ENCODE measurements at places on chromosomes 1 and 21. TPM values are rescaled to one million over a fixed set of nuclear protein-coding genes. Genes with fewer than 3 reads are reported as not detected.

Gene EXO5
- 10.9 TPM for total RNA-seq

DNA sequence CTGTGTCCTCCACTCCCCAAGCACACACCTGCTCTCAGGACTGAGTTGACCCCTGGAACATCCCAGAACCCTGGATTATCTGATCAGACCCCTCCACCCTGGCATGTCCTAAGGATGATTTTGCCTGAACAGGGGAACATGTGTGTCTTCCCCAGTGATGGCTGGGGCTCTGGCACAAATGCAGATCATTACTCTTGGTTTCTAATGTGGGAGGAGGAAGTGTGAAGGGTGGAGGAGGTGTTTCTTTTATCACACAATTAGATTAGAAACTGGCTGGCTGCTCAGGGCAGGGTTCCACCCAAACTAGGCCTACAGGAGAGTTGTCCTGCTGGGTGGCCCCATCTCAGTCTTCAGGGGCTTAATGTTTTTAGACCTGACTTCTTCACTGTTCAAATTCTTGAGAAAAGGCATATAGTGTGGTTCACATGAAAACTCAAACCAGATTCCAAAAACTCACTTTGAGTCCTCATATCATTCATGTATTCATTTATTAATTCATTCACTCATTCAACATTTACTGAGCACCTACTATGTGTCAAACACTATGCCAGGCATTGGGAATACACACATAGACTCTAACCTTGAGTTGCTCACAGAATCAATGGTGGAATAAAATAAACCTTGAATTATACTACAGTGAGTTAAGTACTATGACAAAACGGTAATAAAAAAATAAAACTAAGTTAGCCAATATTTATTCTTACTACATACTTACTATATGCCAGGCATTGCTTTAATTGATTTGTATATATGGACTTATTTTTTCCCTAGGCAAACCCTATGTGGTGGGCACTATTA, 221.8 kb upstream of the JUN start:
- DNase-seq = no peak
- H3K36me3 ChIP-seq = no peaks in the 10 kb centered on the region
- H3K27ac ChIP-seq = no peak overlapping the region
- H3K4me3 ChIP-seq = no peak overlapping the region
- H3K27me3 ChIP-seq = no peaks in the 10 kb centered on the region

Gene C2CD4D
- 0.43 TPM for total RNA-seq

GRCh38 chr1:147897029-147897752, 5.4 kb upstream of the GJA8 start:
- DNase-seq = no peak
- H3K4me3 ChIP-seq = no peak overlapping the region
- H3K27ac ChIP-seq = no peak overlapping the region
- no peaks in the 10 kb centered on the region for H3K36me3 ChIP-seq
- H3K27me3 ChIP-seq = peaks cover 3% of the 10 kb centered on the region

Gene OR2AK2
- not detected for total RNA-seq

DNA sequence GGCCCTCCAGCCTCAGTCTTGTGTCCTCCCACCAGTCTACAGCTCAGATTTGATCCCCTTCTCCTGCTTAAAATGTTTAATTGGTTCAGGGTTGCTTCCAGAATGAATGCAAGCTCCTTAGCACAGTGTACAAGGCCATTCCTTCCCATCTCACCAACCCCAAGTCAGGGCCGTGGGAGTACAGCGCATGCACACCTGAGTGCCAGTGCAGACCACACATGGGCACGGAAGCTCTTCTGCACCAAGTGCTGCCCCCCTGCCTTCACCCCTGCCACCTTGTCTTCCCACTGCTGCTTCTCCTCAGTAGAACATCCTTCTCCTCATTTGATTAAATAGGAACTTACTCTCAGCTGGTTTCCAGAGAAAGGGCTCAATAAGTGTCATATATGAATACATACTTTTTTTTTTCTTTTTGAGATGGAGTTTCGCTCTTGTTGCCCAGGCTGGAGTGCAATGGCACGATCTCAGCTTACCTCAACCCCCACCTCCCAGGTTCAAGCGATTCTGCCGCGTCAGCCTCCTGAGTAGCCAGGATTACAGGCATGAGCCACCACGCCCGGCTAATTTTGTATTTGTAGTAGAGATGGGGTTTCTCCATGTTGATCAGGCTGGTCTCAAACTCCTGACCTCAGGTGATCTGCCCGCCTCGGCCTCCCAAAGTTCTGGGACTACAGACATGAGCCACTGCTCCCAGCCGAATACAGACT, 9.3 kb downstream of the PMF1 start:
- H3K4me1 ChIP-seq = peaks cover 5% of the 10 kb centered on the region
- DNase-seq = no peak
- peaks cover 21% of the 10 kb centered on the region for H3K36me3 ChIP-seq
- H3K27me3 ChIP-seq = no peaks in the 10 kb centered on the region
- H3K27ac ChIP-seq = no peak overlapping the region

Gene SMPDL3B
- total RNA-seq = 3.2 TPM

GRCh38 chr1:97137862-97138514, 416.4 kb downstream of the PTBP2 start:
- no peak for DNase-seq
- no peaks in the 10 kb centered on the region for H3K4me1 ChIP-seq
- peak overlapping the region; percentile 7 for H3K4me3 ChIP-seq
- no peaks in the 10 kb centered on the region for H3K36me3 ChIP-seq
